AG20443 (cell line): ENCODE measurements at places on chromosomes 13 and 19.

GRCh38 chr19:13634658-13635057, 128.4 kb upstream of the CACNA1A start:
- DNase-seq, result no peak

GRCh38 chr13:40562975-40563349, 103.5 kb downstream of the FOXO1 start:
- no peak for DNase-seq

DNA sequence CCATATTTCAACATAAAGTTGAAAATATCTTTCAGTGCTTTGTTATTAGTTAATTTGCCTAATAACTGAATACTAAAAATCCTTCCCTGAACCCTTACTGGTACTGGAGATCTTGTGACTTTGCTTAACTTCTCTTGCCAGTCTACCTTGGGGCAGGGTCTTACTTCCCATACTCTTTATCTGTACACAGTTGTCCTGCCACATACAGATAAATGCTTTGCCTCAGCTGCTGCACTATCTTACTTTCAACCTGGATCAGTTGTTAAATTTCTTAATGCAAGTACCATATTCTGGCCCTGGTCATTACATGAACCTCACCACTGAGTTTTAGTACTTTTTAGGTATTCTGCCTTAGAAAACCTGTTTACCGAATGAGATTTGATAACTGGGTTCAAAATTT, 107.6 kb downstream of the PIBF1 start:
- no peak for DNase-seq

- no peak for DNase-seq
Measured at GRCh38 chr13:65677906-65678305, 1552.2 kb downstream of the PCDH9 start.

GRCh38 chr19:39677961-39678889, 22.5 kb downstream of the LGALS16 start:
- DNase-seq, result no peak

GRCh38 chr13:79812070-79812850, 331.3 kb downstream of the NDFIP2 start:
- DNase-seq, result no peak

DNA sequence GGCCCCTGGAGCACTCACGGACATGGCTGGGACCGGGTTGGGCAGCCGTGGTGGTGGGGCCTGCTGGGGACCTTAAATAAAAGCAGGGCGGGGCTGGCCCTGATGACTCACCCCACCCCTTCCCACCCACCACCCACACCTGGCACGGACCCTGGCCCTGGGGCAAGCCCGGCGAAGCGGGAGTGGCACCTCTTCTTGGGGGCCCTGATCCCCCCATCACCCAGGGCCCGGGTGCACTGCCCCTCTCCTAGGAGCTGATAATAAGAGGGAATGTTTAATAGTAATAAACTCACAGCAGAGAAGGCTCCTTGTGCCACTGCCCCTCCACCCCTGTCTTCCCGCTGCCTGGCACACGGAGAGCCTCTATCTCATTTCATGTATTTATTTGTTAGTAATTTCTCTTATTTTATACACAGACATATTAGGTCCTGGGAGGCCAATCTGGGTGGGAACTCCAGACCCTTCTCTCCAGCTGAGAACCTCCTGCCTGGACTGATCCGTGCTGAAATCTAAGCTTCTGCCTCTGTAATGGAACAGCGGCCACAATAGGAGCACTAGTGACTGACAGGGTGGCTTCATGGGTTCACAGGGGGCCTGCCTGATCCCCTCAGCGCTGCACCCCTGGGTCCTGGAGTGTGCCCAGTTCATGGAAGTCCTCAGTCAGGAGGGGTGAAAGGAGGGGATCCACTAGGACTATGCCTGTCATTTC, at the start of gene LGALS7:
Gene LGALS7, minus strand, starts transcription at position 49 of the 709 bp plus-strand sequence. Its CDS starts 25 bp downstream, at position 24.
- no peak for DNase-seq
